Type B pancreatic cell (in vitro differentiated cells): ENCODE measurements at places on chromosomes 13 and 19. TPM values are rescaled to one million over a fixed set of nuclear protein-coding genes. Genes with fewer than 3 reads are reported as not detected.

DNA sequence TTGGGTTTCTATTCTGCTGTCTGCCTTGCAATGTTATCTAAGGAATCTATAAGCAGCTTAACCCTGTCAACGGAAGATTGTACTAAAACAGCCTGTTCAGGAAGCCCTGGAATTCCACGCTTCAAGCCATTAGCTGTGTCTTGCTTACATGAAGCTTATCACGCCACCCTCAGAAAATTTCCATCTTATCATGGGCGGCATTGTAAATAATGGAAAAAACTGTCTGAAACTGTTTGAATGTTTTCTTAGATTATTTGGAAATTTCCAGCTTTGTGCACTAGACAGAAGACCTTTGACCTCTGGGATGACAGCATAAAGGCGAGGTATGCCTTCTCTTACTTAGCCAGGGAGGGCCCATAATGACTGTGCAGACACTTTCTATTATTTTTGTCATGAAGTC, 319.7 kb downstream of the KCNRG start:
- DNase-seq = no peak
- H3K27me3 ChIP-seq = no peaks in the 10 kb centered on the region
- peaks cover 16% of the 10 kb centered on the region for H3K4me1 ChIP-seq
- H3K36me3 ChIP-seq = no peaks in the 10 kb centered on the region

DNA sequence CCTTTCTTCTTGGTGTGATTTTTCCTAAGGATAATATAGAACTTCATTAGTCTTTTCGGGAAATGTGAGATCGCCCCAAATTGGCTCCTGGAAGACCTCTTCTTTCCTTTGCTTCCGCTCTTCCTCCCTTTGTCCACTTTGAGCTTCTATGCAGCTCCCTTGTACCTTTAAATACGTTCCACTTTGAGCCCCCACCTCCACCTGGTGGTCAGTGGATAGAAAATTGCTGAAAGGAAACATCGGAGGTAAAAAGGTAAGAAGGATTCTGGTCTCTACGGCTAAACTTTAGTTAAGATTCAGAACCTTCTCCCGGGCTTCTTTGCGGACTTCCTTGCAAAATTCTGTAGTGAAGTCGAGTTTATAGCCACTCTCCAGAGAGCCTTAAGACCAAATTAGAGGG, 55.0 kb upstream of the TM9SF2 start:
- no peak overlapping the region for H3K4me3 ChIP-seq
- peaks cover 12% of the 10 kb centered on the region for H3K27me3 ChIP-seq
- DNase-seq = no peak
- H3K27ac ChIP-seq = no peak overlapping the region
- H3K36me3 ChIP-seq = no peaks in the 10 kb centered on the region

- H3K27ac ChIP-seq = no peak overlapping the region
- DNase-seq = no peak
- no peaks in the 10 kb centered on the region for H3K36me3 ChIP-seq
- peaks cover 5% of the 10 kb centered on the region for H3K4me1 ChIP-seq
- H3K27me3 ChIP-seq = no peaks in the 10 kb centered on the region
- no peak overlapping the region for H3K4me3 ChIP-seq
Observed at GRCh38 chr13:103033999-103034398, 32.2 kb downstream of the SLC10A2 start.

- no peak for DNase-seq
- H3K4me1 ChIP-seq = no peaks in the 10 kb centered on the region
- no peak overlapping the region for H3K4me3 ChIP-seq
- peaks cover 3% of the 10 kb centered on the region for H3K27me3 ChIP-seq
Observed at GRCh38 chr19:18090545-18091216, 3.9 kb upstream of the IL12RB1 start.

GRCh38 chr13:59991395-59991794, 172.3 kb downstream of the DIAPH3 start:
- no peak for DNase-seq
- peaks cover 8% of the 10 kb centered on the region for H3K36me3 ChIP-seq
- H3K4me1 ChIP-seq = no peaks in the 10 kb centered on the region

The ITM2B gene
- 232 and 302 TPM in 2 replicates for total RNA-seq

The DAND5 gene
- total RNA-seq = not detected in 2 replicates

The B3GNT8 gene
- total RNA-seq = 9.3 and 13.0 TPM in 2 replicates

The HSPB6 gene
- total RNA-seq = 0.43 and 0.60 TPM in 2 replicates
